ENCODE measurements at places on chromosomes 1 and 21. TPM values are rescaled to one million over a fixed set of nuclear protein-coding genes. Genes with fewer than 3 reads are reported as not detected.

OR6K2 gene
- not detected for total RNA-seq

DNA sequence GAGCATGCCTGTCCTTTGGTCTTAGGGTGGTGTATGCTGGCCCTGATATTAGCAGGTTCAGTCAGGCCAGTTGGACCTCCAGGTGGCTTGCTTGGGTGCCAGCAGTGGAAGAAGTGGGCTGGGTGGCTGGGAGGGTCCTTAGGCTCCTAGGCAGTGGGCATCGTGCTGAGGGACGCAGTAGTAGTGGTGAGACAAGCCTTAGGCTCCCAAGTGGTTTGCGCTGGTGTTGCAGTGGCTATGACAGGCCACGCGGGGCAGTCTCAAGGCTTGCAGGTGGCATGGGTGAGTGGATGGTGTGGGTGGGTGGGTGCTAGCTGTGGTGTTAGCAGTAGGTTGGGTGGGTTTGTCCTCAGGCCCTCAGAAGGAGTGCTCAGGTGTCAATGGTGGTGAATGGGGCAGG, 162.3 kb downstream of the FMN2 start:
- no peaks in the 10 kb centered on the region for H3K27me3 ChIP-seq
- H3K4me1 ChIP-seq, result no peaks in the 10 kb centered on the region
- no peak overlapping the region for H3K27ac ChIP-seq
- no peak for DNase-seq
- no peaks in the 10 kb centered on the region for H3K36me3 ChIP-seq

DNA sequence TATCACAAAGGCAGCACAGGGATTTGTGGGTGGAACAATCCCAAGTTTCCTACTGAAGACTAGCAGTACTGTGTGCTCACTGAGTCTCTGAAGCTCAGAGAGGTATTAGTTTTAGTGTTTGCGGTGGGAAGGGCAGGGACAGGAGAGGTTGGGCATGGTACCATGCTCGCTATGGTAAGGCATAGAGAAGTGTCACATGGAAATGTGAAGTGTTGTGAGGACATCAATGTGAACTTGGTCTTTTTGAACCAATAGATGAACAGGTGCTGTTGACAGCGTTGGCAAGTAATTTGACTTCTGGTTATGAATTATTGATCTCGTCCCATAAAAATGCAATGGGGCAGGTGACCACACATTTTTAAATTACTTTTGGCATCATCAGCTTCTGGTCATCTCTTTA, 55.8 kb upstream of the ADAMTS1 start:
- H3K36me3 ChIP-seq, result no peaks in the 10 kb centered on the region
- no peak overlapping the region for H3K4me3 ChIP-seq
- H3K27me3 ChIP-seq, result no peaks in the 10 kb centered on the region

NADK gene
- 184 TPM for total RNA-seq

KCNE2 gene
- not detected for total RNA-seq

GRCh38 chr1:20974069-20974468, 187.0 kb upstream of the HP1BP3 start:
- peaks cover 28% of the 10 kb centered on the region for H3K36me3 ChIP-seq
- no peaks in the 10 kb centered on the region for H3K27me3 ChIP-seq
- no peaks in the 10 kb centered on the region for H3K4me1 ChIP-seq
- H3K4me3 ChIP-seq, result no peak overlapping the region
- no peak for DNase-seq

DNALI1 gene
- total RNA-seq, result not detected

GRCh38 chr1:64161357-64161941, 42.0 kb upstream of the UBE2U start:
- DNase-seq, result no peak
- H3K4me3 ChIP-seq, result no peak overlapping the region
- no peaks in the 10 kb centered on the region for H3K27me3 ChIP-seq
- no peaks in the 10 kb centered on the region for H3K36me3 ChIP-seq

DNA sequence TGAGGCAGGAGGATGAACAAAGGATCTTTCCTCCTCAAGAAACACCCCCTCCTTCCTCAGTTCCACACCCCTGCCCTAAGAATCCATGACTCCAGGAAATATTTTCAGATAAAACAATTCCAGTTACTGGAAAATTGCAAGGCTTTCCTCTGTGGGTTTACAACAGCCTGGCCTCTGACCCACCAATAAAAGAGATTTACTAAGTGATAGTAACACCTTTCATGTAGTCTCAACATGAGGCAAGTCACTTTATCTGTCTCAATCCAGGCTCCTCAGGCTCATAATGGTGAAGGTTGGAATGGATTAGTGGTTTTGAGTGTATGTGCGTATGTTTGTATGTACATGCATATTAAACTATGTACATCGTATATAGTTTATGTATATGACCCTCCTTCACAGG, 71.4 kb upstream of the PPP2R5A start:
- no peaks in the 10 kb centered on the region for H3K27me3 ChIP-seq
- no peak for DNase-seq
- peaks cover 5% of the 10 kb centered on the region for H3K4me1 ChIP-seq
- no peaks in the 10 kb centered on the region for H3K36me3 ChIP-seq
- H3K27ac ChIP-seq, result no peak overlapping the region

GRCh38 chr1:185193756-185194155, 36.8 kb downstream of the SWT1 start:
- peaks cover 3% of the 10 kb centered on the region for H3K36me3 ChIP-seq
- H3K27ac ChIP-seq, result no peak overlapping the region
- no peak for DNase-seq
- no peaks in the 10 kb centered on the region for H3K4me1 ChIP-seq
- H3K27me3 ChIP-seq, result no peaks in the 10 kb centered on the region

Data from B cell (primary cell).